Keratinocyte (primary cell): ENCODE measurements at places on chromosomes 6 and 20.

DNA sequence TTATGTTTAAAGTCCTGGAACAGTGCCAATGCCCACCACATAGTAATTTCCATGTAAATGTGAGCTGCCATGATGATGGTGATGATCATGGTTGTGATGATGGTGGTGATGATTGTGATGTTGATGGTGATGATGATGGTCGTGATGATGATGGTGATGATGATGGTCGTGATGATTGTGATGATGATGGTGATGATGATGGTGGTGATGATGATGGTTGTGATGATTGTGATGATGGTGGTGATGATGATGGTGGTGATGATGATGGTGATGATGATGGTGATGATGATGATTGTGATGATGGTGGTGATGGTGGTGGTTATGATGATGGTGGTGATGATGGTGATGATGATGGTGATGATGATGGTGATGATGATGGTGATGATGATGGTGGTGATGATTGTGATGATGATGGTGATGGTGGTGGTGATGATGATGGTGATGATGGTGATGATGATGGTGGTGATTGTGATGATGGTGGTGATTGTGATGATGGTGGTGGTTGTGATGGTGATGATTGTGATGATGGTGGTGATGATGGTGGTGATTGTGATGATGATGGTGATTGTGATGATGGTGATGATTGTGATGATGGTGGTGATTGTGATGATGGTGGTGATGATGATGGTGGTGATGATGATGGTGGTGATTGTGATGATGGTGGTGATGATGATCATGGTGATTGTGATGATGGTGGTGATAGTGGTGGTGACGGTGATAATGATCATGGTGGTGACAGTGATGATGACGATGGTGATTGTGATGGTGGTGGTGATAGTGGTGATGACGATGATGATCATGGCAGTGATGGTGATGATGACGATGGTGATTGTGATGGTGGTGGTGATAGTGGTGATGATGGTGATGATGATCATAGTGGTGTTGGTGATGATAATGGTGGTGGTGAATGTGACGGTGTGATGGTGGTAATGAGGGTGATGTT lies 82.3 kb downstream of the PHACTR3 start:
- DNase-seq = no peak

DNA sequence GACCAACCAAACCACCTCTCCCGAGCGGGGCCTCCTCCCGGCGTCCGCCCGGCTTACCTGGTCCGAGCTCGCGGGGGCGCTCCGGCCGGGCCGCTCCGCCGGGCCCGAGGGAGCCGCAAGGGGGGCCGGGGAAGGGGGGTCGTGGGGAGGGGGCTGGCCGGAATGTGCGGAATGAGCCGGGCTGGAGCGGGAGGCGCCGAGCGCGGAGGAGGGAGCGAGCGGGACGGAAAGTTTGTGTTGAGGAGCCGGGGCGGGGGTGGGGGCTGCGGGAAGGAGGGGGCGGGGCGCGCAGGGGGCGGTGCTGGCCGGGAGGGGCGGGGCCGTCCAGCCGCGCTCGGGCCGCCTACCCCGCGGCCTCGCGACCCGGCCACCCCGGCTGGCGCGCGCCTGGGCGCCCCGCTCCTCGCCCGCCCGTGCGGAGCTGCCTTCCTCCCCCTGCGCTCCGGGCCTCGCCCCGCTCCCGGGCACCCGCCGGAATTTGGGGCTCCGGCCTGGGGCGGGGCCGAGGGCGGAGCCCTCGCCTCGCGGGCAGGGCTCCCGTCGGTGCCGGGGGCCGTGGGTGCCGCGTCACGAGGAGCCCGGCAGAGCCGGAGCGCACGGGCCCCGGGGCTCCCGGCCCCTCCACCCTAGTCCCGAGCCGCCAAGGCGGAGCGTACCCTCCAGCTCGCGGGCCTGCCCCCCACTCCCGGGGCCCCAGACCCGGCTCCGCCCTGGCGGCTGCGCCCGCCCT lies at the start of gene TEAD3:
Gene TEAD3, minus strand, starts transcription at position 239 of the 730 bp plus-strand sequence.
- DNase-seq = no peak

- DNase-seq = no peak
Observed at GRCh38 chr6:21713481-21713880, 119.9 kb downstream of the SOX4 start.

- DNase-seq = no peak
Observed at GRCh38 chr6:41555326-41556300, 9.4 kb downstream of the FOXP4 start.

- DNase-seq = no peak
Observed at GRCh38 chr6:31737991-31738979, 1.5 kb upstream of the MSH5 start.

DNA sequence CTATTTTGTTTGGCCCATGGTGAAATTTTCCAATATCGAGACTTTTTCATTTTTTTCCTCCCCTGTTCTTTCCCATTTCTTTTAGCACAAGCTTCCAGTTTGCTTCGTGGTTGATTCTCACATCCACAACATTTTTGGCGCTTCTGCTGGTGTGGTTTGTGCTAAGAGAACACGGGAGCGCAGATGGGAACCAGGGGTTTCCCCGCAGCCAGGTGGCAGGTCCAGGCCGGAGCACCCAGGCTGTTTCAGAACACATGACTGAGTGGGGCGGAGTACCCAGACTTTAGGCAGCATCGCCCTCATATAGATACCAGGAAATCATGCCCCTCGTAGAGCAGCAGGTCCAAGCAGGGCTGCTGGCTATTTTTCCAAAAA lies 58.0 kb downstream of the SYTL3 start:
- no peak for DNase-seq

DNA sequence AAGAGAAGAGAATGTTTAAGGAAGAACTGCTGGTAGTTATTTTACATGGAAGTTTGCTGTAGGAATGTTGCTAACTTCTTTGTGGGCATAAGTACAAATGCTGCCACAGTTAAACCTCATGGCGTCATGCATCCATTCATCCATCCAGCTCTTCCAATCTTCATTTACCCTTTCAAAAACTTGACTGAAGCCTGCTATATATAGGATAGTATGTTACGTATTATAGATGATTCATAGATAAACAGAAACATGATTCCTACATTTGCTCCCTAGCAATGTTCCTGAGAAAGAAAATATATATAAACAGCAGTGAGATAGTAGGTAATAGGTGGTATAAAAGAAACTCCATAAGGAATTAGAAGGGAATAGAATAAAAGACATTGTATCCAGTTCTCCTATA lies 93.7 kb downstream of the NDUFAF5 start:
- no peak for DNase-seq

- DNase-seq = no peak
Observed at GRCh38 chr6:9784786-9785185, 630.1 kb downstream of the TFAP2A start.

DNA sequence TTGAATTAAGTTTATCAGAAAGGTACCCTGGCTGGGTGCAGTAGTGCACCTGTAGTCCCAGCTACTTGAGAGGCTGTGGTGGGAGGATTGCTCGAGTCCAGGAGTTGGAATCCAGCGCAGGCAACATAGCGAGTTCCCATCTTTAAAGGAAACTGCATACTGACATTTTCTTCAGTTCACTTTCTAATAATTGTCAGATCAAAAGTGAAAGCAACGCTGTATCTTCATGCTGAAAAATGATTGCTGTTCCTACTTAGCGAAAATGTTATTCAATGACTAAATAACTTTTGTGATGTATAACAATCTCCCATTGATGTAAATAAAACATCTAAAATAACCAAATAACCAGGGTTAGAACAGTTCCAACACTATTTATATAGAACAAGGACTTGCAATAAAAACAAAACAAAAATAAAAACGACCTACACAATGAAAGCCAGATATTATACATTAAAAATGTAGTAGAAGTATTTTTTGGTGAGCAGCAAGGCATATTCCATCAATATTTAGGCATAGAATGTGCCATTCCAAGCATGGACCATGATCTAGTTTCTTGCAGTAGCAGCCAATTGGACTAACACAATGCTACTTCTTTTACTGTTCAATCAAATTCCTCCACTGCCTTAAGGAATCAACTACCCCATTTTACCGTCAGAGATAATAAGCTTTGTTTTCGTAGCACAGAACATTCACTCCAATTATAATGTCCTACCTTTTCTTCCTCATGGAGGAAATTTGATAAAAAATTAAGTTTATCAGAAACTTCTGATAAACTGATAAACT lies 1.5 kb downstream of the LATS1 start:
- no peak for DNase-seq
